Activated CD4-positive, alpha-beta memory T cell treated with anti-CD3 and anti-CD28 coated beads, Interleukin-2, amount 10 ng/mL, durations not matched to agents 7 days and 5 days (primary cell): ENCODE measurements at places on chromosomes 4 and X. TPM values are rescaled to one million over a fixed set of nuclear protein-coding genes. Genes with fewer than 3 reads are reported as not detected.
A peak's percentile ranks its signal among the peaks of the same experiment; 100 is the strongest.

The TMEM154 gene
- 50.0 TPM for total RNA-seq

The TCEAL3 gene
- total RNA-seq: 3.0 TPM

The ERCC6L gene
- total RNA-seq: 9.0 TPM

DNA sequence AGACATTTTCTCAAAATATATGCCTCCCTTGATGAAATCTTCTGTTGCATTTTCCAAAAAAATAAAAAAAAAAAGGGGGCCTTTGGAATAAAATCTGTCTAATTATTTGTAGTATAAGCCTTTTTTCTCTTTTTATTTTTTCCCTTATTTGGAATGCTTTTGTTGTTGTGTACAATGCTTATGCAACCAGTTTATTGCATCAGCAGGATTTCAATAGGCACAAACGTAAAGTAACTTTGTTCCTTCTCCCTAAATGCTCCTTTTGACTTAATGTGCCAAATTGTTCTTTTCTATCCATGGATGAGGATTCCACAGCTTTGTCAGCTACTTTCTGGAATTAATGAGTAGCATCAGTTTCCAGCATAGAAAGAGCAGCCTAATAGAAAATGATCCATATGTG, 59.6 kb upstream of the HPGD start:
- no peak for DNase-seq
- H3K4me1 ChIP-seq: no peaks in the 10 kb centered on the region
- no peak overlapping the region for H3K4me3 ChIP-seq
- no peaks in the 10 kb centered on the region for H3K36me3 ChIP-seq

- DNase-seq: no peak
- H3K27me3 ChIP-seq: no peaks in the 10 kb centered on the region
- no peak overlapping the region for H3K27ac ChIP-seq
- H3K4me3 ChIP-seq: no peak overlapping the region
Observed at GRCh38 chr4:142278171-142278570, 567.9 kb downstream of the INPP4B start.

- H3K36me3 ChIP-seq: peaks cover 39% of the 10 kb centered on the region
- DNase-seq: peak; percentile 42
- H3K27me3 ChIP-seq: no peaks in the 10 kb centered on the region
- H3K27ac ChIP-seq: no peak overlapping the region
Observed at GRCh38 chr4:109588176-109588575, 28.1 kb downstream of the MCUB start.

- H3K27me3 ChIP-seq: peaks cover 4% of the 10 kb centered on the region
- H3K36me3 ChIP-seq: no peaks in the 10 kb centered on the region
- H3K4me3 ChIP-seq: no peak overlapping the region
- no peaks in the 10 kb centered on the region for H3K4me1 ChIP-seq
- no peak for DNase-seq
- no peak overlapping the region for H3K27ac ChIP-seq
Observed at GRCh38 chr4:73874386-73874785, 5.2 kb downstream of the CXCL1 start.

DNA sequence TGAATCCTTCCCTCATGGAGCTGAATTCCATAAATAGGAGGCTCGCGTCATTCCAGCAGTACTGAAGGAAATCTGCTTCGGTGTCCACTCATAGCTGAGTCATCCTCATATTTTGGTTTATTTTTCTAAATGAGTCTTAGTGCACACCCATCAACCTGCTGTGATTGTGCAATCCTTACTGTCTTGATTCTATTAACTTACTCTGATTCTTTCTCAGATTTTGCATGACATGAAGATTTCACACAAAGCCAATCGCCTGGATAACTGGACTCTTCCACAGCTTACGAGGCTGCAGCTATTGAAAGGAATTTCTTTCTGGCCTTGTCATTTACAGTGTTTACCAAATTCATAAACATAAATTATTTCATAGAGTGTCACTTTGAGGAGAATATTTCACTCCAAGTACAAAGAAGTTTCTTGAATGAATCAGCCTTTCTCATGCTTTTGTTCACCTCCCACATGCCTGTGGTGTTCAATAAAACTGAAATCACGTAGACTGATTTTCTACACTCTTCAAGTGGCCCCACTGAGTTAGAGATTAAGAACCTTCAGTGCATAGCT, 207.6 kb upstream of the SLITRK2 start:
- no peak overlapping the region for H3K27ac ChIP-seq
- no peaks in the 10 kb centered on the region for H3K4me1 ChIP-seq
- H3K36me3 ChIP-seq: no peaks in the 10 kb centered on the region
- H3K4me3 ChIP-seq: no peak overlapping the region
- DNase-seq: no peak
- no peaks in the 10 kb centered on the region for H3K27me3 ChIP-seq

- no peaks in the 10 kb centered on the region for H3K36me3 ChIP-seq
- no peak overlapping the region for H3K27ac ChIP-seq
- H3K4me1 ChIP-seq: peaks cover 3% of the 10 kb centered on the region
- DNase-seq: no peak
- H3K4me3 ChIP-seq: no peak overlapping the region
- H3K27me3 ChIP-seq: peaks cover 2% of the 10 kb centered on the region
Observed at GRCh38 chr4:10153161-10153560, 36.6 kb upstream of the WDR1 start.

DNA sequence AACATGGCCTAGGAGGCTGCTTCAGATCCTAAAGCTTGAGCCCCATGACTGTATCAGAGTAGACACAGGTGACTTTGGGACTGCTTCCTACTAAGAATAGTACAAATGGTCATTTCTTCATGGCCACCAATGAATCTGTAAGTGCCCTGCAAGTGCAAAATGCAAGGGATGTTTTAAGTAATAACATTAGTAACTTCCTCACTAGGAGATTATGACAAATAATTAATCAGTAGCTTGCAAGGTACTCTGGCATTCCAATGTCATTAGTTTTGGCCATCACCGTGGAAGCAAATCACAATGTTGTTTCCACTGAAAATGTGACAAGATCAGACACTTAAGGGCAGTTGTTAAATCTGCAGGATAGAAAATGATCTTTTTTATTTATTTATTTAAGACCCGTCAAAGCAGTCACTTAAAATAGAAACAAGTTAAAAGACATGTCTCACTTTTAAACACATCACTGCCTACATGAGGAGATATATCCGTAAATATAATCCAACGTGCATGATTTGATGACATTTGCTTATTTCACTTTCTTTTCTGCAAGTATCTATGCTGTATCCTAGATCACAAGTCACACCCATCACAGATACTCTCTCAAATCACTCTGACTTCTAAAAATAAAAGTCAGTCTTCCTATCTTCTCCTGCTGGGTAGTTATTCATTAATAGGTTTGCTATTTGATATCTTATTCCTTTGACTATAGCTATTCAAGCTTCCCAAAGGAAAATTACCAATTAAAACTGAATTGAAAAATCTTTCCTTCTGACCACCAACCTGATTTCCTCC, 400.6 kb downstream of the IL15 start:
- H3K4me3 ChIP-seq: no peak overlapping the region
- H3K27me3 ChIP-seq: no peaks in the 10 kb centered on the region
- H3K36me3 ChIP-seq: peaks cover 2% of the 10 kb centered on the region
- DNase-seq: no peak
- H3K27ac ChIP-seq: no peak overlapping the region

- H3K27ac ChIP-seq: no peak overlapping the region
- no peak overlapping the region for H3K4me3 ChIP-seq
- H3K36me3 ChIP-seq: no peaks in the 10 kb centered on the region
- DNase-seq: no peak
- H3K27me3 ChIP-seq: no peaks in the 10 kb centered on the region
Observed at GRCh38 chr4:173181848-173182247, 13.2 kb downstream of the GALNT7 start.

GRCh38 chr4:84672177-84672576, 89.2 kb downstream of the CDS1 start:
- no peak overlapping the region for H3K4me3 ChIP-seq
- no peaks in the 10 kb centered on the region for H3K4me1 ChIP-seq
- DNase-seq: no peak

DNA sequence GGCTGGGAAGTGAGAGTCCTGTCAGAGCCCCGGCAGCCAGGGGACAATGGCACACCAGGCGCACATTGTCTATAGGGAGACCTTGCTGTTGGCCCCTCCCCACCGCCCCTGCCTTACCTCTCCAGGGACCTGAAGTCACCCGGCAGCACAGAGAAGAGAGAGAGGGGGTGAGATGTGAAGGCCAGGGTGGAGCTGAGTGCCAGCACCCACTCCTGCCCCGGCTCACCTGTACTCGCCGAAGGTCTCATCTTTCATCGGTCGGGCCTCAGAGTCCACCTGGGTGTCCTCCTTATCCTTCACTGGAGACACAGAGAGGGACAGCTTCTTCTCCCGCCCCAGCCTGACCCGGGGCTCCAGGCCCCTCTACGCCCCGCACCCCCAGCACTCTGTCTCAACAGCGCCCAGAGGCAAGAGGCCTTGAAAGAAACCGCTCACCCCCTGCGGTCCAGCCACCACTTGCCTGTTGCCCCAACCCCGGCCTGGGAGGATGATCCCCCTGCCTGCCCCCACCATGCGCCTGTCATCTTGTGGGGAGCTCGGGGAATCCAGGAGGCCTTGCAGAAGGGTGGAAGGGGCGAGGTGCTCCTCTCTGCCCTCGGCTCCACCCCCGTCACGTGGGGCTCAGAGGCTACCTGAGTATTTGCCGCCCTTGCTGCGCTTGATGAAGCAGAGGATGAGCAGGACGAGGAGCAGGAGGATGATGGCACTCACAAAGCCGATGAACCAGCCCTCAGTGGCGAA, 22.6 kb downstream of the L1CAM start:
- DNase-seq: no peak
- H3K27me3 ChIP-seq: no peaks in the 10 kb centered on the region
- no peak overlapping the region for H3K27ac ChIP-seq
- H3K4me1 ChIP-seq: no peaks in the 10 kb centered on the region

DNA sequence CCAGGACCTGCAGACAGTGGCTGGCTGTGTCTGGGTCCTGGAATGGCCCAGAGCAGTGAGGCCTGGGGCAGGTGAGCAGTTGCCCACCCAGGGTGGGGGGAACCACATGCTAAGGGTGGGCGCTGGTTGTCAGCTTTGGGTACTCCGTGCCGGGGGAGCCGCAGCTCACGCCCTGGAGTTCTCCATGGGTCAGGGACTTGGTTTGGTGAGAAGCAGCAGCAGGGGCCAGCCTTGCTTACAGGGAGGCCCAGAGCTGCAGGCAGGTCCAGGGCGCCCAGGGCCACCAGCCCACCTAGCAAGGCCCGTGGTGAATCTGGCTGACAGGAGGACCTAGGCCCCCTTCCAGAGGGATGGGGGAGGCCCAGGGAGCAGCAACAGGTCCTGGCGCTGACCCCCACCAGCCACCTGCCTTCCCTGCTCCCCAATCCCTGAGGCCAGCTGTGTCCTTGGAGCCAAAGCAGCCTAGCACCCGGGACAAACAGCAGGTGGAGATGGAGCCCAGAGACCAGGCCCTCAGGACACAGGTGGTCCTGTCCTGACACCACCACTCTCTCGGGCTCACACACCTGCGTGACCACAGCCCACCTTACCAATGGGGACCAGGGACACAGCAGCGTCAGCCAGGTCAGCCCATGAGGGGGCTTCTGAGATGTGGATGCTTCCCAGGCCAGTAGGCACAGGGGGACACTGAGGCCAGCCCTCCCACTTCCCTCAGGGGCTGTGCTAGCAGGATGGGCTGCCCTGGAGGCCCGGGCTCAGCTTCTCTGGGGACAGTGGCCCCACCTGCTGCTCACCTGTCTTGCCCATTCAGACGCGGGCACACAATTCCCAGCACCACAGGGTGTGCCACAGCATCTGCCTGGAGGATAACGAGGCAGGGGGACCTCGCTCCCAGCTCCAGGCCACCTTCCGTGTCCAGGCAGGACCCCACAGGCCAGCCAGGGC, 3.5 kb downstream of the MXD4 start:
- peak; percentile 15 for DNase-seq
- H3K27me3 ChIP-seq: no peaks in the 10 kb centered on the region
- no peak overlapping the region for H3K4me3 ChIP-seq
- H3K4me1 ChIP-seq: peaks cover 2% of the 10 kb centered on the region
